Jurkat, Clone E6-1 (cell line): ENCODE measurements at places on chromosomes 12 and 14.

DNA sequence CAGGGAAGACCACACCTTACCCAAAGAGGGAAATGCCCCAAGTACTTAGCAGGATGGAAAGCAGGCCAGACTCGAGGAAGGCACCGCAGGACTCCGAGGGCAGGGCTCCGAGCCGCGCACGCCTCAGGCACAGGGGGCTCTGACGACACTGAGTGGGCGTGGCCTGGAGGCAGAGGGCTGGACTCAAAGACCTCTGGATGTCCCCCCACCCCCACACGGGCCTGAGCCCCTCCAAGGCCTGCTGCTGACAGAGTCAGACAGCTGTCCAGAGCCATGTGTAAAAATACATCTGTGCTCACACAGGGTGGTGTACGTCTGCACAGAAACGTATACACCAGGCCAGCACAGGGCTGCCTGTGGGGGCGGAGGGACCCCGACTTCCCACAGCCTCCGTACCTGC, 1.4 kb downstream of the AKT1 start:
- no peak for DNase-seq

- DNase-seq: no peak
Measured at GRCh38 chr14:61769893-61770292, 7.7 kb downstream of the SNAPC1 start.

GRCh38 chr14:65470404-65470880, 57.9 kb downstream of the FUT8 start:
- no peak for DNase-seq

DNA sequence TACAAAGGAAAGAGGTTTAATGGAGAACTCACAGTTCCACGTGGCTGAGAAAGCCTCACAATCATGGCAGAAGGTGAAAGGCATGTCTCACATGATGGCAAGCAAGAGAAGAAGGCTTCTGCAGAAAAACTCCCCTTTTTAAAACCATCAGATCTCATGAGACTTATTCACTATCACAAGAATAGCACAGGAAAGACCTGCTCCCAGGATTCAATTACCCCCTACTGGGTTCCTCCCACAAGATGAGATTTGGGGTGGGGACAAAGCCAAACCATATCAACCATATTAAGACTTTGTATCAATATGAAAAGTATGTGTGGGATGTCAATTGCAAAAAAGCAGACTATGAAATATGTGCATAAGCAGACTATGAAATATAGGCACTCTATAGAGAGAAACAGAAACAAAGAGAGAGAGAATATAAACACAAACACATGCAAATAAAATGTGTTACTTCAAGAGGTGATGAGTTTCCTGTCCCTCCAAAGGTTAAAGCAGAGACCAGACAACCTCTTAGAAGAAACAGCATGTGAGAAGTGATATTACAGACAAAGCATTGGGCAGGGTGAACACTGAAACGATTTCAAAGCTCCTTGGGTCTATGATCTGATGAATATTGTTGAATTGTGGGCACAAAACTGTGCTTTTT, 151.2 kb upstream of the KRR1 start:
- no peak for DNase-seq

DNA sequence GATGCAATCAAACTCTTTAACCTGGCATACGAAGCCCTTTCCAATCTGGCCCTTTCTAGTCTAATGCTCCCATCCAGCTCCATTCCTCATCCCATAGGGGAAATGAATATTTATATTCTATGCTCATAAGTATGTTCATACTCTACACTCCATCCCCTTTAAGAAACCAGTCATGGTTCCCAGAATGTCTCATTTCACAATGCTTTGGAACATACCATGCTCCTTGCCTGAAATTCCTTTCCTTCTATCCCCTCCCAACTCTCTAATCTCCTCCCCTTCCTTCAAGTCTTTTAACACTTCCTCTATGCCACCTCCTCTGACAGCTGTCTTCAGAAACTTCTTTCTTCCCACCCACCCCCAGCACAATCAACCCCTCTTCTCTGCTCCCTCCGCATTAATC, 207.0 kb upstream of the CAND1 start:
- DNase-seq: no peak

GRCh38 chr14:58444627-58445026, 17.1 kb downstream of the KIAA0586 start:
- DNase-seq: no peak

- no peak for DNase-seq
Measured at GRCh38 chr12:11618046-11618445, 31.4 kb upstream of the ETV6 start.

DNA sequence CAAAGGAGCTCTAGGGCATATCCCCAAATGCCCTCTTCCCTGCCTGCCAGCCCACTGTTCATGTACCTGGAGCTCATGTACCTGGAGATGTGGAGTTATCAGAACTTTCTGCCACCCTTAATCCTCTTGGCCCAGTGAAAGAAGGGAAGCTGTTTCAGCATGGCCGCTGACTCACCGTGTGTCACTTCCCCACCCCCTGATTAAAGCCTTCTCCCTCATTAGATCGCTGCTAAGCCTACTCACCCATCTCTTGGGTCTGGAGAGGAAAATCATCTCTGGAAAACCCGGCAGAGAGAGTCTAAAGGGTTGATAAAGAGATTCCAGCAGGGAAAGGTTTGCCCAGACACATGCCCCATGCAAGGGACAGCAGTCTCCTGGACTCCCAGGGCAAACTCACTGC, 4.5 kb upstream of the LTBP2 start:
- DNase-seq: no peak

DNA sequence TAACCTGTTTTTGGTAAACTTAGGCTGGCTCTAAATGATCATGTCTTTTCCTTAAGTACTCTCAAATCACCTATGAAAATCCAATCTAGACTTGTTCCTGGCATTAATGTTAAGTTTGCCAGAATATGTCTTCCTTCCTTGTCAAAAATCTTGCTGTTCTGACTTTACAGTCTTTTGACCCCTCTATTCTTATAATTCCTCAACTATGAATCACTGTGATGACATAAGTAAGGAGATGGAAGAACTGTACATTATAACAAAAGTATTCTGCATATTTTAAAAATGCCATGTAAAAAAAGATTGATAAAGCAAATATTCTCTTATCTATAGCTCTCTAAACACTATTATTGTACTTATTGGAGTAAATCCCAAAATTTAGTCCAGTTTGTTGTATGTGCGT, 51.4 kb upstream of the BAZ1A start:
- no peak for DNase-seq

- no peak for DNase-seq
Measured at GRCh38 chr12:104410786-104411185, 46.0 kb upstream of the CHST11 start.

DNA sequence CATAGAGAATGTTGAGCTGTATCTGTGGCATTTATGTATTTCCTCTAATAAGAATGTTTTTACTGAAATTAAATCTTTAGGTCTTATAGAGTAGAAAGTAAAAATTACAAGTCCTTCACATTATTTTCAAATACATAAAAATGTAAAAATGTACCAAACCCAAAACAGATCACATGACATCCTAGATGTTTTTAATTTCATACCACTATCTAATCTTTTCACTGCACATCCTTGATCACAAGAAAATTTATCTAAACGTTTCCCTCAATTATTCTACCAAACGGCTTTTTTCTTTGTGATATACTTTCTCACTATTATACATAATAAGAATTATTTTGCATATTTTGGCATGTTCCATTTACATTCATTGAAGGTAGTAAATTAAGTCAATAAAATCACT, 18.3 kb downstream of the SGPP1 start:
- no peak for DNase-seq

- no peak for DNase-seq
Measured at GRCh38 chr12:98224584-98225221, 290.7 kb upstream of the TMPO start.

DNA sequence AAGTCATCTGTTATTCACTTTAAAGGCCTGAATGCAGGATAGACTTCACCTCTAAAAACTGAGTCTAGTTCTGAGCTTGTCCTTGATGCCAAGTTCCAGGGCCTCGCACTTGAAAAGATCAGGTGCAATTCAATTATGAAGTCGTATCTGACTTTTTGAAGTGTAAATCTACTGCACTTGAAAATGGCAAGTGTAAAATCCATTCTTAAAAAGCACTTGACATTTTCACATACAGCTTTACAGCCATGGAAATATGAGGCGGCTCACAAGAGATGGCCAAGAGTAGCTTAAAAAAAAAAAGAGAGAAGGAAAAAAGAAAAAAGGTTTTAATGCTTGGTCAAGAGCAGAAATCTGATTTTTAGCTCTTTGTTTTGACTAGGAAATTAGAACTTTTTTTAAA, 172.5 kb downstream of the GXYLT1 start:
- no peak for DNase-seq

DNA sequence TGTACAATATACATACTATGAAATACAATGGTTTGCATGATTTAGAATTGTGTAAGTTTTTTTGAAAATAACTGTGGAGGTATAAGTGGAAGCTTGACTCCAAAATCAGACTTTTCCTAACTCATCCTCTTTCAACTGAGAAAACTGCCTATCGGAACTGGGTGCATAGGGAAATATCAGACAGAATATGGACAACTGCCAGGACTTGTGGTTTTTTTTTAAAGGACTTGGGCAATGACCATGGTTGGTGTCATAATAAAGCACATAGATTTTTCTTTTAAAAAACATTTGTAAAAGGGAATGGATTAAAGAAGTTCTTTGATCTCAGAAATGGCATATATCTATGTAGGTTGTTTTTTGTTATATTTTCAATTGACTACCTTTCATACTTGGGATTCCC, 53.3 kb upstream of the LRRK2 start:
- no peak for DNase-seq

DNA sequence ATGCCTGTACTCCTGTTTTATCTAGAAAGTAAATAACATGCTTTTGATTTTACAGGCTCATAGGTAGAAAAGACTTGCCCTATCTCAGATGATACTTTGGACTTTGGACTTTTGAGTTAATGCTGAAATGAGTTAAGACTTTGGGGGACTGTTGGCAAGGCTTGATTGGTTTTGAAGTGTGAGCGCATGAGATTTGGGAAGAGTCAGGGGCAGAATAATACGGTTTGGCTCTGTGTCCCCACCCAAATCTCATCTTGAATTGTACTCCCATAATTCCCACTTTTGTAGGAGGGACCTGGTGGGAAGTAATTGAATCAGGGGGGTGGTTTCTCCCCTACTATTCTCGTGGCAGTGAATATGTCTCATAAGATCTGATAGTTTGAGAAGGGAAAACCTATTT, 156.2 kb upstream of the GZMB start:
- DNase-seq: no peak

- DNase-seq: no peak
Measured at GRCh38 chr12:570435-570920, 92.8 kb downstream of the NINJ2 start.

DNA sequence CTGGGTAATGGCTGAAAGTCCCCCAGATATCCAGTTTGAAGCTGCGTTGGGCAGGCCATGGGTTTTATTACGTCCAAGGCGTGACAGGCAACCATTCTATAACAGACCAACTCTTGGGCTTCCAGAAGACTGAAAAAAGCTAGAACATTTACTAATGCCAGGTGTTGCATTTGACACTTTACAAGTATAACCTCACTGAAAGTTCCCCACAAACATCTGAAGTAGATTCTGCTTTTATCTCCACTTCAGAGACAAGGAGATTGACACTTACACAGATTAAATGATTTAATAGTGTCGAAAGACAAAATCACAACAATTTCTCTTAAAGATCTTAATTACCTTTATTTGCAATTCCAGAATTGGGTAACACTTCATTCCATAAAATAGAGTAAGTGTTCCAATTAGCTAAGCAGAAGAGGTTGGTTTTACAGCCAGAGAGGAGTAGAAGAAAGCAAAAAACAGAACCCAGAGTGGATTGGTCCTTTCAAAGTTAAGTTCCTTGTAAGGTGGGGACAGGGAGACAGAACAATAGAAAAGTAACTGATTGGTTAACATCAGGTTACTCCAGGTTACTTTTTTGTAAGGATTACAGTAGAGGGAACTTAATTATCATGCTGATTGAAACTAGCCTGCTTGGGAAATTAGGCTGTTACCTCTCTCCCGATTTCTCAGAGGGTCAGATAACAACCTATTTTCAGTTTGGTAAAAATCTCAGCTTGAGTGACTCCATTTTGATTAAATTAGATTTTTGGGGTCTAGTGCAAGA, 11.3 kb downstream of the SOCS2 start:
- DNase-seq: no peak

DNA sequence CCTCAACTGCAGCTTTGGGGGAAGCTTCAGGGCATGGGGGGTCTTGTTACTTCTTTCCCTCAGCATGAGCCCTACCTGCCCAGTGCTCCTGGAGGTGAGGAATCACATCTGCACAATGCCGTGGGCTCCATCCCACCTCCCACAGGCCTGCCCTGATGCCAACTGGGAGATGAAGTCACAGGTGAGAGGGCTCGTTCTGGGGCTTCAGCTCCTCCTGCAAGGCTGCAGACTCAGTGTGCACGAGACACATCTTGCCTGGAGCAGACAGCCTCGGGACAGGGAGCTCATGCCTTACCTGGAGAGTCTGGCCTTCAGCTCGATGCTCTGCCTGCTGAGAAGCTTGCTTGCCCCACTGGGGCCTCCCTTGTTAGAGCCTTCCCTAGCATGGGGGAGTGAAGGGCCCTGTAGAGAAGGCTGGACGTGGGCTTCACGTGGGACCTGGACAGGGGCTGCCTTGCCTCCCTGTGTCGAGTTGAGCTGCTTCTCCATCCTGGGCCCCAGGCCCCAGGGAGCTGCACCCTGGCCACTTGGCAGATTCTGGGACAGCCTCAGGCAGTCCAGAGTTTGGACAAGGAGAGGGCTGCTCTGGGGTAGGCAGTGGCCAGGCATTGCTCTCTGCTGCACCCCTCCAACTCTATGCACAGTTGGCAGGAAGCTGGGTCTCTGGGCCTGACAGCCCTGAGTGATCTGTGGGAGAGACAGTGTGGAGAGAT, 171.4 kb downstream of the KIF26A start:
- no peak for DNase-seq

- no peak for DNase-seq
Measured at GRCh38 chr12:24069532-24070395, 120.3 kb upstream of the SOX5 start.

DNA sequence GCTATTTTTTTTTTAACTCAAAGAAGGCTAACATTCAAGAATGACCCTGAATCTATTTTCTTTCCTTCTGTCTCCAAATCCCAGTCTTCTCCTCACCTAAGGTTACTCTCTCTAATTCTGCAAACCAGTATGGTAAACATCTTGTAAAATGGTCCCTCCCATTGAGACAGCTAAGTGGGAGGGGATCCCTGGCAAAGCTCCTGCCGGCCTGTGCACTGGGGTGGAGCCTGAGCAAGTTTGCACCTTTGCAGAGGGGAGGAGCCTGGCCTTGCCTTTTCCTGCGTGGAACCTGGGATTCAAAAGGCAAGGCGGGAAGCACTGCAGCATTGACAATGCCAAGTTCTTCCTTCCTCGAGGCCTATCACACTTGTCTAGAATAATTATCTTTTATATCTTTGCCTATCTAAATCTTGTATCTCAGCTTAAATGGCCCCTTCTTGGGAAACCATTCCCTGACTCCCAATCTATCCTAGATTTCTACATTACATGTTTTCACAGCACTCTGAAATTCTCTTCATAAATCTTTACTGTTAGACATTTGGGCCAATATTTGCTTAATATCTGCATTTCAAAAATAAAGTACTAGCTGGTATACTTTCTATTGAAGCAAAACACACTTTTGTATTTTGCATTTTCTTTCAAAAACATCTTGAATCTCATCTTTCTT, 83.0 kb downstream of the EPS8 start:
- DNase-seq: no peak

- no peak for DNase-seq
Measured at GRCh38 chr12:123164710-123165261, 13.9 kb upstream of the PITPNM2 start.
